ENCODE measurements at places on chromosomes 12 and 14.

DNA sequence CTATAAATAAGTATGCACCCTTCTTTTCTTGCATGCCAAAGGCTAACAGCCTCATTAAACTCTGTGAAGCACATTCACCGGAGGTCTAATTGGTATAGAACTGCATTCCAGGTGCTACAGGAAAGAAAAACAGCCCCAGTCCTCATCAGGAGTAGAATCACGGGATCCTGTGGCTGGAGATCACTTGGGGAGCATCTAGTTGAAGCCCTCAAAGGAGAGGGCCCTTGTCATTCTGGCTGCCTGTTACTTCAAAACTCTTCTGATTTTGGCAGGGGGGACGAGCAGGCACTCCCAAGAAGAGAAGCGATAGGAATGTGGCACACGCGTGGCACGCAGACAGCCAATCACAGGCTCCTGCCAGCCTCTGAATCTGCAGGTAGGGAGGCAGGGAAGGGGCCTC lies 154.4 kb downstream of the TTC7B start:
- DNase-seq = no peak

GRCh38 chr12:121653999-121654398 lies 15.5 kb downstream of the MORN3 start:
- no peak for DNase-seq

- no peak for DNase-seq
Observed at GRCh38 chr14:52395728-52396127, 81.6 kb downstream of the PTGER2 start.

DNA sequence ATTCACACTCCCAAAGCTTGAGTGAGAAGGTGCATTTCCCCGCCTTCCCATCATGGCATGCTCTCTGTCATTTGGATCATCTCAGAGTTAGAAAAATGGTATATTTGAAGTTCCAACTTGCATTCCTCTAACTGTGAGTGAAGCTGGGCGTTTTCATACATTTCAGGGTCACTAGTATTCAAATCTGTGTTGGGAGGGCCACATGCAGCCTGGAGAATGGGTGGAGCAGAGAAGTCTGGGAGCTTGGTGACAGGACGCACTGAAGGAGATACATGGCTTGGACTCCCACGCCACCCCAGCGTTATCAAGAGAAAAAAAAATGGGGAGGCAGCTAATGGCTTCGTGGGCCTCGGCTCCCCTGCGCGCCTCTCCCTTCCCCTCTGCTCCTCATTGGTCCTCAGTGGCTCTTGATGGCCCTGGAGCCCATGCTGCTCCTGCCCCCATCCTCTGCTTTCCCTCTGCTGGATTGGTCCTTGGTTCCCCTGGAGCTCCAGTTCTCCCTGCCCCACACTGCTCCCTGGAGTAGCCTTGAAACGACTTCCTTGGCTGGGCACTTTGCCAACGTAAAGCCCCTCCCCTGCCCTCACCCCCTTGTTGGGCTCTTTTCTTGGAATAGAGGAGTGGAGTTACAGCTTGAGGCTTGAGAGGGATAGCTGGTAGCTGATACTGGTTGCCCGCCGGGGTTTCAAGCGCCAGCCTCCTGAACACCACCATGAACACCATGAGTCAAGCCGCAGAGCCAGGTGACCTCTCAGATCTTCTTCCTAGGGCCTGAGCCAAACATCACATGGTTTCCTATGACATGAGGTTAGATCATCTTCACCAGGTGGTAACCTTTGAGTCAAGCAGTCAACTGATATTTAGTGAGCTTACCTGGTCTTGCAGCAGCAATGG lies 139.6 kb downstream of the PRKCH start:
- DNase-seq = no peak
